ENCODE measurements at places on chromosomes 12 and 14. TPM values are rescaled to one million over a fixed set of nuclear protein-coding genes. Genes with fewer than 3 reads are reported as not detected.

Gene SLC4A8
- 7.3 TPM for polyA plus RNA-seq

Gene PKP2
- 0.04 TPM for polyA plus RNA-seq

Gene CHST11
- polyA plus RNA-seq, result 5.5 TPM

DNA sequence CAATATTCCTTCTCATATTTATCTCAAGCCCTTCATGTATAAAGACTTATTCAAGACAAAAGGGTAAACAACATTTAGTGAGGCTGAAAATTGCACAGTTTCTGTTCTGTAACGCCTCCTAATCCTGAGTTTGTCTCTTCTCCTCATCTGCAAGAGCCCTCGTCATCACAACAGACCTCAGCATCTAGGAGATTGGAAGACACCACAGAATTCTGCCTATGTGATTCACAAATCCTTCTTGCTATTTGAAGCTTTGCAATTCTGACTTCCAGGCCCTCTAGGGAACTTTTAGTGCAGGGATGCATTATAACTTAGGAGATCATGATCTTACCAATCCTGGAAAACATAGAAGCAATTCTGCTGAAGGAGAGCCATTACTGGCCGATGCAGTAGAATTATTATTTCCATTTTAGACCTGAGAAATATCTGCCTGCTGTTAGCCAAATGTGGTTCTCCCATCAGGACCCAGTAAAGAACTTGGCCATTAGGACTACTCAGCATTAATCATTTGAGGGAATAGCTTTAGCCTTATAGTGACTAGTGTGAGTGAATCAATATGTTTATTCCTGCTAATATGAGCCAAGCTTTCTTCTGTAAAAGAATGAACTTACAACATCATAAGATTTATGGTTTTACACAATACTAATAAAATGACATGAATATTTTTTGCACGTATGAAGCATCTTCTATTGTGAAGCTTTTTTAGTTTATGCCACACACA, 119.5 kb downstream of the ANO4 start:
- peak; percentile 4 for DNase-seq

DNA sequence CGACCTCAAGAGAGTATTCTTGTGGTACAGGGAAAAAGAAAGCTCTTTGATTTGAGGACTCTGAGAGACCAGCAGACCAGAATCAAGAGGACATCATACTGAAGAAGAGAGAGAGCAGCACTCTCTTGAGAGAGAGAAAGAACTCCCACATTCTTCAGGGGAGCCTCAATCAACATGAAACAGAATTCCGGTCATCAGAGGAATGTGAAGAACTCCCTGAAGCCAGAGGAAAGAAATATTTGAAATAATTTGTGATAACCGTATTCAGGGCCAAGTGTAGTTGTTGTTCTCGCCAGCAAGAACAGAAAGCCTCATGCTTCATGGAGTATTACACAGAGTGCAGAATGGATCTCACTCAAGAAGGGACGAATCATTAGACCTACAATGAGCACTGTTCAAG, 363.8 kb upstream of the TMEM132C start:
- peak; percentile 29 for DNase-seq

DNA sequence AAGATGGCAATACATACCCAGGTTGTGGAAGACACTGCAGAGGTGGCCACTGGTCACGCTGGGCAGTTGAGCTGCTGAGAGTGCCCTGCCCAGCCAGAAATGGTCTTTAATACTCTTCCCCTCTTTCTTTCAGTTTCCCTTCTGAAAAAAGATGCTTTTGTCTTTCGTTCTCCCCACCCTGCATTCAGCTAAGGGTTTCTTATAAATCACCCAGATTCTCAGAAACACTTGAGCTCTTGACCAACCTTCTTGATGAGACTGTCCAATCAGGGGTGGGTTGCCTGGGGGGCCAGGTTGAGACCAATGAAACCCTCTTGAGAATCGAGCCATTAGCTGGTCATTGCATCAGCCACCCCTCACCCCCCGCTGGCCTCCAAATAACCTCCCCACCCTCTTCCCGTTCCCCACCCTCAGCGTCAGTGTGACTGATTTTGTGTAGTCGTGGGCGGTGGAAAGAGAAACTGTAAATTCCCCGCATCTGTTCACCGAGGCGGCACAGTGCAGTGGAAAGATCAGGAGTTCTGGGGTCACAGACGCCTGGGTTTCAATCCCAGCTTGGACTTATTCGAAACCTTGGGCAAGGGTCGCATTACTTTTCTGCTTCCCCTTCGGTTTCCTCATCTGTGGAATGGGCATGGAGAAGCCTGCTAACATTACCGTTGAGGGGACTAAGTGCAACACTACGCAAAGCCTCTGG, 52.3 kb downstream of the SLC25A47 start:
- peak; percentile 97 for DNase-seq

DNA sequence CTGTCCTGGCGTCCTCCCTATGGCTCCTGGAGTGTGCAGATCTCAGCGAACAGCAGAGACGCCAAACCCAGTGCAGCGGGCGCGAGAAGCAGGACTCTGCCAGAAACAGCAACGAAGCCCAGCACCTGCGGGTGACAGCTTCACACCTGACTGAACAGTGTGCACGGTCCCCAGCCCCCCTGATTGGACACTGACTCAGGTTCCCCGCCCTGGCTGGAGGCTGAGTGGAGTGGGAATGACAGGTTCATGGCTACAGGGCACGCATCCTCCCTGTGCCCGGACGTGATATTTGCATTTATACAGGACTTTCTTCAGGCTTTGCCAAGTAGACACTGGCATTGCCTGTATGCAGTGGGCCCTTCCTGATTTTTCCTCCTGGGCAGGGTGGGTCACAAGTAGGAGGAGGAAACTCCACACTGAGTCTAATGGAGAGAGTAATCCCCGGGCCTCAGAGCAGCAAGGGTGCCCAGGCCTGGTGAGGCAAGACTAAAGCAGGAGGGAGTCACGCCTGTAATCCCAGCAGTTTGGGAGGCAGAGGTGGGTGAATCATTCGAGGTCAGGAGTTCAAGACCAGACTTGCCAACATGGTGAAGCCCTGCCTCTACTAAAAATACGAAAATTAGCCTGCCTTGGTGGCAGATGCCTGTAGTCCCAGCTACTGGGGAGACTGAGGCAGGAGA, 71.6 kb downstream of the ASCL4 start:
- no peak for DNase-seq

GRCh38 chr12:94570161-94570560, 80.2 kb downstream of the TMCC3 start:
- no peak for DNase-seq
